Sigmoid colon (tissue), 7 donors: ENCODE measurements at places on chromosomes 1 and 21. TPM values are rescaled to one million over a fixed set of nuclear protein-coding genes. Genes with fewer than 3 reads are reported as not detected.
A peak's percentile ranks its signal among the peaks of the same experiment; 100 is the strongest.

The UBE2U gene
- total RNA-seq: not detected

The TNFRSF1B gene
- total RNA-seq: 19.3 TPM

The CRYAA gene
- total RNA-seq: not detected

DNA sequence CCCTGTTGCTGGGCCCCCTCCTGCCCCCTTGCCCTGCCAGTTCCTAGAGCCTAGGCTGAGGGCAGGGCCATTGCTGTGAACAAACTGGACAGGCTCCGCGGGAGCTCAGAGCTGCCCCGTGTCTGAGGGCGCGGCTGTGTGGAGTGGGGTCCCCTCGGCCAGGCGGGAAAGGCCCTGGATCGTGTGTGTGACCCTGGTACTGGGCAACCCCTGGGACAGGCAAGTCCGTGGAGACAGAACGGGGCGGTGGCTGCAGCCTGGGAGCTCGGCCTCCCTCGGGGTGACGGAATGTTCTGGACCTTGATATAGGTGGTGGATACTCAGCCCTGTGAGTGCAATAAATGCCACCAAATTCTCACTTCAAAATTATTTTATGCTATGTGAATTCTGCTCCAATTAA, 27.7 kb upstream of the C1orf159 start:
- DNase-seq: no peak

DNA sequence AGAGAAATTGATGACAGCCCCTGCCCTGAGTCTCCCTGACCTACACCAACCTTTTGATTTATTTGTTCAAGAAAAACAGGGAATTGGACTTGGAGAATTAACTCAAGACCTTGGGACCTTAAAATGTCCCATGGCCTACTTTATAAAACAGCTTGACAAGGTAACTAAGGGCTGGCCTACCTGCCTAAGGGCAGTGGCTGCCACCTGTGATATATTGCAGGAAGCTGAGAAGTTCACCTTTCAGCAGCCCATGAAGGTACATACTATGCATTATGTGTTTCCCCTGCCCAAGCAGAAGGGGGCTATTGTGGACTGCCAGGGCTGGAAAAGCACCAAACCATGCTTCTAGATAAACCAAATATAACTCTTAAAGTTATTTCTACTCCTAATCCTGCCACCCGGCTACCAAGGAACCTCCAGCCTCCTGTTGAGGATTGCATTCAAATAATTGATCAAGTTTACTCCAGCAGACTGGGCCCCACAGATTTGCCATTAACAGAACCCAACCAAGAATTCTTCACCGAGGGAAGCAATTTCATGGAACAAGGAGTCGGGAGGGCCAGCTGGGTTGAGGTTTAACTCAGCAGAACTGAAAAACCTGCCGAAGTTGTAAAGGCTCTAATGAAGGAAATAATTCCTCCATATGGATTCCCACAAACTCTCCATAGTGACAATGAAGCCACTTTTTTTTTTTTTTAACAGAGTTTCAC, 28.2 kb downstream of the LACTBL1 start:
- DNase-seq: no peak

DNA sequence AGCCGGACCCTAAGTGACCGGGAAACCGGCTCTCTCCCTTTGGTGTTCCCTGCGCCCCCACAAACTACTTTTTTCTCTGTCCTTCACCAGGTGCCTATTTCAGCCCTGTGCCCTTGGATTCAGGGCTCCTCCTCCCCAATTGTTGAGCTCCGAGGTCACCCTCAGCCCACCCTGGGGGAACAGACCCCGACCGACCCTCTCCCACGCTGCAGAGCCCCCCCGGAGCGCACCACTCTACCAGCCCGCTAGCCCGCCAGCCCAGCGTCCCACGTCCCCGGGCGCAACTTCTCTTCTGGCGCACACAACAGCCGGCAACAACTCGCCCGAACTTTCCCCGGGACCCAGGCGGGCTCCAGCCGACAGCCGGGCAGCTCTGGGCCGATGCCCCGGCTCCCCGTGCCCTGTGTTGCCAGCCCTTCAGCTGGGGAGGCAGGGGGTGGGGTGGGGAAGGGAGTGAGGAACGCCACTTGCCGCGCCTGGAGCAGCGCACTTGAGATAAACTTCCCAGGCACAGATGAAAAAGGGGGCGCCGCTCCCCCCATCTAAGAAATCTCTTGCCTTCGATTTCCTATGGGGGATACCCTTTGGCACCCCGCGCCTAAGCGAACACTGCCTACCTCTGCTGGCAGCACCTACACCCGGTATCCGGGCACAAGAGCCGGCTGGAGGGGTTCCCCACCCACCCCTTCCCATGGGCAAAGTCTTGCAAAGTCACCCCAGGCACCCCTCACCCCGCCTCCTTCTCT, 997 bp downstream of the CASZ1 start:
- DNase-seq: peak; percentile 71

The PIGR gene
- total RNA-seq: not detected

DNA sequence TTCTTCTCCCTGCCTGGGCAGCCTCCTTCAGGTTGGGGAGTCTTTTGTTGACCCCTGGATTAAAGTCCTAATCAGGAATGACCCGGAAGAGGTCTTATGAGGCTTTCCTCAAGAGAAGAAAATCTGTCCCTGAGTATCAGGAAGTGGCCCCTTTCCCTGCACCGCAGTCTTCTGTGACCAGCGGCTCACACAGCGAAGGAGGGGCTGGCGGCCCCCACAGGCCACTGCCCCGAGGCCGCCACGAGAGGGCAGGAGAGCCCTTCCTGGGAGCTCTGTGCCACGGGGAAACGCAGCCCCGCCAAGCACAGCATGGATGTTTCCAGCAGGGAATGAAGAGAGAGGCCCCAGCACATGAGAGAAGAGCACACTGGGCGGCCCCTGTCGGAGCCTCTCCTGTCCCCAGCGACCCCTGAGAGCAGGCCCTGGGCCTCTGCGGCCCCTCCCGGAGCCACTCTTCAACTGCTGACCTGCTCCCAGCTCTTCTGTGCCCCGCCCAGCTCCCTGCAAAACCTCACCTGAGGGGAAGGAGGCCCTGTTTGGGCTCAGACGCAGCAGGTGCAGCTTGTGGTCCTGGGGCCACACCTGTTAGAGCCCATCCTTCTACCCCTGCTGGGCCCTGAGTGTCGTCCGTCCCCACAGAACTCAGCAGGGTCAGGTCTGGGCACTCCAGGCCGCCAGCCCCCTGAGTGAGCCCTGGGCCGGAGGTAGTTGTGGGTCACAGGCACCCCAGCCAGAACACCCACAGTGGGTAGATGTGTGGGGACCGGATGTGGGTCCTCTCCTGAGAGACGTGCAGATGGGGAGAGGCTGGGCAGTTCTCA, 4.9 kb upstream of the POFUT2 start:
- peak; percentile 96 for DNase-seq
